ENCODE measurements at places on chromosomes 5 and 9. TPM values are rescaled to one million over a fixed set of nuclear protein-coding genes. Genes with fewer than 3 reads are reported as not detected.

Gene C9orf43
- total RNA-seq, result 0.56 TPM

Gene LCN6
- not detected for total RNA-seq

Gene PHYHD1
- 0.24 TPM for total RNA-seq

Gene CCDC152
- total RNA-seq, result not detected

Gene FAM120AOS
- 49.2 TPM for total RNA-seq

Gene C5orf63
- 2.9 TPM for total RNA-seq

Gene PFN3
- total RNA-seq, result not detected

Gene CATSPER3
- 0.22 TPM for total RNA-seq

Gene ESM1
- total RNA-seq, result not detected

Gene INSL6
- total RNA-seq, result not detected

Gene TMEM252
- not detected for total RNA-seq

Gene MYORG
- 6.4 TPM for total RNA-seq

Gene OR1J2
- total RNA-seq, result not detected

Data from A549 treated with Hydrocortisone at 1 μM for 4 hours (cell line).